ENCODE measurements at places on chromosomes 7 and 10.

DNA sequence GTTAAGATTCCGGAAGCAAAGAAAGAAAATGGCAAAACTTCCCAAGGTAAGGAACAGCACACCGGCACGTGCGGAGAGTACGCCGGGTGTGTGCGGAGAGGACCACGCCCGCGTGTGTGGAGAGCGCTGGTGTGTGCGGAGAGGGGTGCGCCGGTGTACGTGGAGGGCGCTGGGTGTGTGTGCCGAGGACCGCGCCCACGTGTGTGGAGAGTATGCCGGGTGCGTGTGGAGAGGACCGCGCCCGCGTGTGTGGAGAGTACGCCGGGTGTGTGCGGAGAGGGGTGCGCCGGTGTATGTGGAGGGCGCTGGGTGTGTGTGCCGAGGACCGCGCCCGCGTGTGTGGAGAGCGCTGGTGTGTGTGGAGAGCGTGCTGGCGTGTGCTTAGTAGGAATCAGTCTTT is 48.6 kb upstream of the DPYSL4 start:
- DNase-seq = no peak

DNA sequence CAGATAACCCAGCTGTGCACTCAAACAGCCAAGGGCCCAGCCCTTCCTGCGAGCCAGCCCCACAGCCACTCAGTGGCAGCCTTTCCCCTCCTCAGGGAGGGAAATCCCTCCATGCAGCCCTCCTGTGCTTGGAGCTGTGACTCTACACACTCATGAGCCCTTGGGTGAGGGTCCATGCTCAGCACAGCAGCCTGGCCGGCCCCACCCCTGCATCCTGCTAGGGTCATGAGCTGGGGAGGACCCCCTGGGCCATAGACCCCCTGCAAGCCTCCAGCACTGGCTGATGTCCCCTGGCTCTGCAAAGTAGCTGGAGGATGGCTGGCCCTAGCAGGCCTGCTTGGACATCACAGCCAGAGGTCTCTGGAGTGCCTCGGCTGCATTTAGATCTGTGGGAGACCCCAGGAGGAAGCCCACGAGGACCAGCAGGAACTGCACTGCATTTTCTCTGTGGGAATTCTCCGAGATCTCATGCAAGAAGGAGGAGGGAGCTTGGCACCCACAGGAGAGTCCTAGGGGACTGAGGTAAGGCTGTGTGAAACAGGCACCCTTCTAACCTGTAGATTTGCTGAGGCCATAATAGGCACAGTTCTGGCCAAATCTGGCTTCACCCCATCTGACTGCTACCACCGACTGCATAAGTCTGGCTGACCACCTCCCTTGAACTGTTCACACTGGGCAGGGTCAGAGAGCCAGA is 17.4 kb downstream of the TMEM273 start:
- DNase-seq = no peak

DNA sequence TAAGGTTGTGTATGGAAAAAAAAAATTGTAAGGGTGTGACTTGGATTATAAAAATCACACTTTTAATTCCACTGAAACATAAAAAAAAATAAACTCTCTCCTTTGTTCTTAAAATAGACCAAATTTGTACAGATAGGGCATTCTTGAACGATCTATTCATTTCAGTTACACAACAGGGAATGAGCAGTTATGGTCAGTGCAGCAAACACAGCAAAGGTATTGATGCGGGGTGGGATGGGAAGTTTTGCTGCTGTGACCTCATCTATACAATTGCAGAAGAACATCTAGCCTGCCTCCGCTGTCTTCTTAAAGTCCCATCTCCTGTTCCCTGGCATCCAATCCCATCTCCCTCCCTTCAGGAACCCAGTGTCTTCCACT is 580.2 kb downstream of the SUGCT start:
- DNase-seq = no peak

GRCh38 chr7:116239434-116239833 is 29.1 kb downstream of the TES start:
- no peak for DNase-seq

GRCh38 chr7:34275624-34276023 is 370.3 kb downstream of the BMPER start:
- no peak for DNase-seq

- DNase-seq = no peak
Observed at GRCh38 chr7:77242554-77242953, 42.9 kb upstream of the FGL2 start.

- no peak for DNase-seq
Observed at GRCh38 chr7:39459636-39460035, 106.6 kb upstream of the YAE1 start.

DNA sequence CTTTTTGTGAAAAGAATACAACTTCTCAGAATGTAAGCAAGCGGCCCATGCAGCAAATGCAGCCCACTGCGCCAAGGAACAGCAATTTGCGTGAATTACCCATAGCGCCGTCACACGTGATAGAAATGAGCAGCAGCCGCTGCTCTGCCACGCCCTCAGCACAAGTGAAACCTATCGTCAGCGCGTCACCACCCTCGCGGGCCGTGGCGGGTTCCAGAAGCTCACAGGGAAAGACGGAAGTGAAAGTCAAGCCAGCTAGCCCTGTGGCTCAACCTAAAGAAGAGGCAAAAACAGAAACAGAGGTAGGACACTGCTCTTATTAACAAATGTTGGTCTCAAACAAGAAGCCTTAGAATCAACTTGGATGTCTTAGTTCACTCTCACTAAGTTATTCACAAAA is 70.5 kb downstream of the SHH start:
- DNase-seq = no peak
